NAMALWA (cell line): ENCODE measurements at places on chromosomes 16 and 17.

DNA sequence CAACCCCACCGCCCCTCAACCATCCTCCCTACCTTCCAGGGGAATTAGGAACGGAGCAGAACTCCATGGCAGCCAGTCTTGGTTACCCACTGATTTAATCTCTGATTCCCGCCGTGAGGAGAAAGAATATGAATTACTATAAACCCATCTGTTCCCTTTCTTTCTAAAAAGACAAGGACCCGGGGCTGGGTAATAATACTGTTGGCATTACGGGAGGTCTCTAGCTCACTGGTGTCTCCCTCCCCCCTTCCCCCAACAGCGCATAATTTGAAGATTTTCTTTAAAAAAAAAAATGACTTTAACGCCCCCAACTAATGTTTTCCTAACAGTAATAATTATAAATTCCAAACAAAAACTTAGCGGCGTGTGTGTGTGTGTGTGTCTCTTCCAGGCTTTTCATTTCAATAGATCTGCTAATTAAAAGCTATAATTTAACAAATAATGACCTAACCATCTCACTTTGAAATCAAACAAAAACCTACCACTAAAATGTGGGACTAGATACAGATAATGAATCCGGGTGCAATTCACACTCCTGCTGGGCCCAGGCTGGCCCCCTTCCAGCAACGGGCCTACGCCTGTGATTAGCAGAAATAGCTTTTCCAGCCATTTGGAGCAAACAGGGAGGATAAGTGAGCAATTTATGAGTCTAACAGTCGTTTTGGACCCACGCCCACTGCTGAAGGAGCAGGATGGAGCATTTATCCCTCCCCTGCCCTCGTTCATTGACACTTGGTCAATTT is 18.2 kb upstream of the BHLHA9 start:
- no peak for DNase-seq

- no peak for DNase-seq
Measured at GRCh38 chr16:87314990-87315420, 2.2 kb downstream of the C16orf95 start.

GRCh38 chr16:68779891-68780290 is 42.8 kb downstream of the CDH1 start:
- DNase-seq: no peak

- no peak for DNase-seq
Measured at GRCh38 chr17:41002814-41003213, 3.1 kb upstream of the KRTAP3-2 start.

DNA sequence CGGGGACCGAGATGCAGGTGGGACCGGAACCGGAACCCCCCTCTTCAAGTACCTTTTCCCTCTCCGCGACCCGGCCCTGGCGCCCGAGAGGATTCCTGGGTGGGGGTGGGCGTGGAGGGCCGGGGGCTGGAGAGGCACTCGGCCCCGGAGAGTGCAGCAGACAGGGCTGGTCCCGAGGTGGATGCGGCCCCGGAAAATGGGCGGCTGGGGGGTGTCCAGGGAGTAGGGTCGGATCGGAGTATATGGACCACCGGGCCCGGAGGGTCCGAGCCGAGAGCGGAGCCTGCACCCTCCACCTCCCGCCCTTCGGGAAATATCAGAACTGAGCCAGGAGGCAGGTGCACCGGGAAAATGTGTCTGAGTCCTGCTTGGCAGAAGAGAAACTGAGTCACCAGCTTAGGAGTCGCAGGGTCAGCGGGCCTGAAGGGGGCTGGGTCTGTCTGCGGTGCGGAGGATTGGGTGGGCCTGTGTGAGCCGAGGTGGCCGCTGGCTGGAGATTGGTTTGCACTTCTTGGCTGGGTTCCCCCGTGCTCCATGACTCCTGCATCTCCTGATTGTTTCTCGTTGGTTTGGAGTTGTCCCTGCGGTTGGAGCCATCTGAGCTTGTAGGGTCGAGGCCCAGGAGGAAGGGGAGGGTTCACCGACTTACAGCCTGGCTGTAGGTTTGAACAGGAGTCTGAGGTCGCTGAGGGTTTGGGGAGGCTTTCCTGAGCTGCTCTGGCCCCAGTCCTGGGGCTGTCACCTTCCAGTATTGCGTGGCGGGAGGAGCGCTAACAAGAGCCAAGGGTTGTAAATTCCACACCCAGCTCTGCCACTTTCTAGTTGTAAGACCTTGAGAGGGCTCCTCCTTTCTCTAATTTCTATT is 518 bp downstream of the SH2B1 start:
- no peak for DNase-seq

DNA sequence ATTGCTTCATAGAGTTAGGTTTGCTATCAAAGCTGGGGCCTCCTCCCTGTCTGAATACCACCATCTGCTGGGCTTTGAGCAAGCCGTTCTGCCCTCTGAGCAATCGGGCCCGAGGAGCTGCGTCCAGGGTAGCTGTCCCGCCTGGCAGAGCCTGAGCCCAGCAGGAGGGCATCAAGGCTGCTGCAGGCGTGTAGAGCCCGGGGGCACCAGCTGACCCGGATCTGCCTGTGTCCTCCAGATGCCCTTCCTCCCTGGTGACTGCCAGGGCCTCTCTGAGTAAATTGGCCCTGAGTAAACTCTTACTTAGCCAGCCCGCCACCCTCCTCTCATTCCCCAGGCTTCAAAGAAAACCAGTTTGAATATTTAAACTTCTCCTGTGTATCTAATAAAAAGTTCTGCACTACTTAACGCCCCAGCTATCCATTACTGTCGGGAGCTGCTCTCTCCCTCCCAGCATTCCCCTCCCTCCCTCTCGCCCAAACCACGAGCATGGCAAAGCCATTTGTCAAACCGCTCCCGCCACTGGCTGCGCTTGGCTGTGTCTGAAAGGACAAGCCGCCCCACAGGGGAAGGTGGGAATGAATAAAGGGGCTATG is 16.4 kb downstream of the CDK5RAP3 start:
- no peak for DNase-seq
